Globus pallidus (tissue), 1 donor: ENCODE measurements at places on chromosomes 1 and 21.

DNA sequence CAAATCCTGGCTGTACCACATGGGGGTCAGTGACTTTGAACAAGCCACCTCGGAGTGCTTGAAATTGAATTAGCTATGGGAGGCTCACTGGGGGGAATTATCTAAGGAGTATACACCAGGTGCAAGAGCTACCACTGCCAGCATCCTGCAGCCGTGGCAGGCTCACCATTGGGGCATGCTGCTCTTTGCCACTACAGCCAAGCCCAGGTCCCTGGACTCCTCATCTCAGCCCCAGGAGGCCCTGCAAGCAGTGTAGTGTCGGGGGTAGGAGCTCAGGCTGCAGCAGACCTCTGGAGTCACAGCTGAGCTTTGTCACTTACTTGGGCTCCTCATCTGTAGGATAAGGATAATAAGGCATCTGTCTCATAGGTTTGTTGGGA lies 35.3 kb downstream of the ACOT11 start:
- DNase-seq, result no peak

DNA sequence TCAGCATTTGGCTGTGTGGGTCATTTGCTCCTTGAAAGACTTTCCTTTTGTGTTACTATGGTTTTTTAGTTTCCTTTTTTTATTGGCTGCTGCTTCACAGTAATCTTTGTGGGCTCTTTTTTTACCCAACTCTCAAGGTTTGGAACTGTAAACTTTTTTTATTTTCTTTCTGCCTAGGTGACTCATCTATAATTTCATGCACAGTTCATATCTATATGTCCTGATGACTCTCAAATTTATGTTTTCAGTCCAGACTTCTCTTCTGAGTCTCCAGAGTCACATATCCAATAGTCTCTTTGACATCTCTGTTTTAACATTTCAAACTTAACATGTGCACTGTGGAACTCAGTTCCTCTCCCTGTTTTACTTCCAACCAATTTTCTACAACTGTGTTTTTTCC lies 83.4 kb downstream of the ATF6 start:
- DNase-seq, result no peak

GRCh38 chr21:37562920-37563640 lies 196.5 kb downstream of the DYRK1A start:
- no peak for DNase-seq

- no peak for DNase-seq
Observed at GRCh38 chr1:65421351-65422025, 1.0 kb downstream of the LEPR start.

GRCh38 chr1:156920233-156921052 lies at the start of gene LRRC71:
LRRC71 (plus strand) TSS chr1:156920632; CDS start chr1:156920804, 172 bp downstream.
- DNase-seq, result peak; percentile 43

GRCh38 chr21:38990424-38990794 lies 184.7 kb downstream of the ETS2 start:
- DNase-seq, result no peak

DNA sequence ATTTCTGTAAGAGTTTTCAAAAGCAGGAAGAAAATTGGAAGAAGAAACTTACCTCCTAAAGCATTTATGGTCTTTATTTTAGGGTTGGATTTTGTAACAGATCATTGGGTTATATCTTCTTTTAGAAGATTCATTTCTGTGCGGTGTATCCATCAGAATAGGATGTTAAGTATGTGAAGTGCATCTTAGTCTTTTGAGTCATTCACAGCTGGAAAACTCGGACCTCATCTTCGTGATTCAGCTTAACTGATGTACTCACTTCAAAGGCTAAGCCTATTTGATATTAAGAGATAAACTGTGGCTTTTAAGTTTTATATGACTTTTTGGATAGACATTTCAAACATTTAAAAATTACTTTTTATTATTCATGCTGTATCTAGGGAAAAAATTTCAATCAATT lies 56.3 kb downstream of the GIPC2 start:
- DNase-seq, result no peak

DNA sequence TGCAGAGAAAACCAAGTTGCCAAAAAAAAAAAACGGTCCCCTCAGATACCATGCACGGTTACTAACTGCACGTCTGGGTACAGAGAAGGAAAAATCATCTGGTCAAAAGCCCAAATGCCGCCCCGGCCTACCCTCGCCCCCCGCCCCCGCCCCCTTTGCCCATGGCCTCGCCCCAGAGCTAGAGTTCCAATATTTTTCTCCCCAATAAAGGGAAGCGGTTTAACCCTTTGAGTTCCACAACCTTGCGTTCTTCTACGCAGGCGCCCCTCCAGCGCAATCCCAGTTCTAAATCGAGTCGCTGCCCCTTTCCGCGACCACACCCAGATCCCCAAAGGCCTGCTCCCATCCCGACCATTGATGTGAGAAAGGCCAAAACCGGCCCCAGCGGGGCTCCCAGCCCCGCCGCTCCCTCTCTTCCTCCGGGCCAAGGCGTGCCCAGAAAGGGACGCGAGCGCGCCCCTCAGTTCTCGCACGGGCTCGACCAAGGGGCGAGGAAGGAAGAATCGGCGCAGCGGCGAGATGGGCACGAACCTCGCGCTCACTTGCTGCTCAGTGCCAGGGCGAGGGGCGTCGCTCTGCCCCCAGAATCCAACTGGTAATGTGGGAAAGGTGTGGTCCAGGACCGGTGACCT lies 797 bp downstream of the WDR47 start:
- peak; percentile 20 for DNase-seq

DNA sequence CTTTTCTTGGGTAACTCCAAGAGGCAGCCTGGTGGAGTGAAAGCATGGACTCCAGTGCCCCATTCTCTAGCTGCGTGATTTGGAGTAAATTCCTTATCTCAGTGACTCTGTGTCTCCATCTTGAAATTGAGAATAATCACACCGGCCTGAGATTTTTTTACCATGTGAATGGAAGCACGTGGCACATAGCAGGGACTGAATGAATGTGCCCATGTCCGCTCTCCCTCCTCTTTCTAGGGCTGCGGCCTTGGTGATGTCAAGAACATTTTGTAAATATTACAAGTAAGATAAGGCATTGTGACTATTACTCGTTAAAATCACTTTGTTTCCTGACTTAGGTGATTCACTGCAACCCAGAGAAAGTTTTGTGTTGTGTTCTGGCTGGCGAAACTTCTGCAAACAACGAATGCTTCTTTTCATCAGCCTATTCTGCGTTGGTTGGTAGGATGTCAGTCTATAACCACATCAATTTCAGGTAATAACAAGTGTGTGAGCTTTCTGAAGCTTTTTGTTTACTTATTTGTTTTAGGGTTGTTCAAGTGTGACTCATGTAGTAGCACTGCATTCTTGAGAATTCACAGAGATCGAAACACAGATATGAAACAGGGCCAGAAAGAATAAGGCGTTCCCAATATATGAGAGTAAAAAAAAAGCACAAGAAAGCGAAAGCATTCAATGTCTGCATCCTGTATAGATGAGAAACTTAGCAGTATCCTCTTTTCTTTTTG lies 135.7 kb upstream of the SLC45A1 start:
- no peak for DNase-seq

- DNase-seq, result no peak
Observed at GRCh38 chr21:45276596-45276995, 11.1 kb downstream of the POFUT2 start.

- DNase-seq, result peak; percentile 69
Observed at GRCh38 chr1:203504400-203505250, 10.7 kb downstream of the OPTC start.

- no peak for DNase-seq
Observed at GRCh38 chr1:160646711-160647328, at the start of gene SLAMF1. SLAMF1 (minus strand) TSS chr1:160647044; CDS start chr1:160646945, 99 bp downstream.

DNA sequence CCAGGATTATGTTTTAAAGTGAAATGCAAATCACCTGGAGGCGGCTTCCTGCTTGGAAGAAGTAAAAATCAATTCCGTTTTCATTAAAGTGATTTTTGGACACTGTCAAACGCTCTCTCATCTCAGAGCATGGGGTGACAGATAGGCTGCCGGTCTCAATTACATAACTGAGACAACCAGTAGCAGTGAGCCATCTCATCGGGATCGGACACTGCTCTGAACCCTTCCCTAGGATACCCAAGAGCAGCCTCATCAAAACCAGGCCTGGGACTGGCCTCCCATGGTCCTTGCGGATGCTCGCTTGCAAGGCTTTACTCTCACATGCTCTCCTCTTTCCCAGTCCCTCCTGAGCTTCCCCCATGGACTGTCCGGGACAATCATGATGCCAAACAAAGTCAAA lies 12.1 kb downstream of the KCND3 start:
- DNase-seq, result no peak

GRCh38 chr21:39633770-39634181 lies 21.0 kb downstream of the B3GALT5 start:
- DNase-seq, result no peak

DNA sequence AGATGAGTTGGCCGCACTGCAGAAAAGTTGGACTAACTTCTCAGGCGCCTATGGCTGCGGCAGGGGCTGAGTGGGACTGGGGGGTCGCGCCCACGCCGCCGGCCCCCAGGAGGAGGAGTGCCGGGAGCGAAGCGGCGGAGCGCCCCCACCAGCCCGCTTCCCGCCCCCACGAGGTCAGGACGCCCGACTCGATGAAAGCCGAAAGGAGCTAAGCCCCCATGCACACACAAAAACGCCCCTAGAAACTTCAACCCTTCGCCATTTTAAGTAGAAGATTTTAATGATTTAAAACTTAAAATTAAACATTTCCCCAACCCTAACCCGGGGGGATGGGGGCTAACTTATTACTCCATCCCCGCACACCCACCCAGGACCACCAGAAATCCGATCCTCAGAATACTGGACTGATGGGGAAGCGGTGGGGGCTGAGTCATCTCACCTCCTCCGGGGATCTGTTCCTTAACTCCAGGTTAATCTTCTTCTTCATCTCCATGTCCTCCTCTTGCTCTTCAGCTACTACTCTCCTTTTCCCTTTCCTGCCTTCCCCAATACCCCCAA lies 539 bp downstream of the ANP32E start:
- DNase-seq, result peak; percentile 32

DNA sequence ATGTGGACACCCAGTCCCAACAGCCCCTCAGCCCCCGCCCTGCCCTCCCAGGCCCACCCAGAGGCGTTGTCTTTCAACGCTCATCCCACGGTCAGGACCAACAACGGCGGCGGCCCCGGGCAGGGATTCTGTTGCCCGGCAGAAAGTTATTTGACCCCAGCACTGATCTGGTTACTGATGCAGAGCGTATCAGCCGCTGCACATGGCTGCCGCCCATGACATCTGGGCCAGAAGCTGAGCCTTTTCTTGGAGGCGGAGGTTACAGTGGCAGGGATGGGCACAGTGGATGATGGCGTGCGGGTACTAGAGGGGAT lies 127.1 kb upstream of the ARHGEF16 start:
- no peak for DNase-seq

- DNase-seq, result no peak
Observed at GRCh38 chr1:229217716-229218115, 53.2 kb upstream of the RAB4A start.

DNA sequence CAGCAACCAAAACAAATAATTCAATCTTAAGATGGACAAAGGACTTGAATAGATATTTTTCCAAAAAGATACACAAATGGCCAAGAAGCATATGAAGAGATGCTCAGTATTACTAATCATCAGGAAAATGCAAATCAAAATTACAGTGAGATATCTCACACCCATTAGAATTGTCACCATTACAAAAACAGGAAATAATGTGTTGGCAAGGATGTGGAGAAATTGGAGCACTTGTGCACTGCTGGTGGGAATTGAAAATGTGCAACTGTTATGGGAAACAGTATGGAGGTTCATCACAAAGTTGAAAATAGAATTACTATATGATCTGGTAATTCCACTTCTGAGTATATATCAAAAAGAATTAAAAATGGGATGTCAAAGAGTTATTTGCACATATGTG lies 83.2 kb downstream of the SH3GLB1 start:
- DNase-seq, result no peak

DNA sequence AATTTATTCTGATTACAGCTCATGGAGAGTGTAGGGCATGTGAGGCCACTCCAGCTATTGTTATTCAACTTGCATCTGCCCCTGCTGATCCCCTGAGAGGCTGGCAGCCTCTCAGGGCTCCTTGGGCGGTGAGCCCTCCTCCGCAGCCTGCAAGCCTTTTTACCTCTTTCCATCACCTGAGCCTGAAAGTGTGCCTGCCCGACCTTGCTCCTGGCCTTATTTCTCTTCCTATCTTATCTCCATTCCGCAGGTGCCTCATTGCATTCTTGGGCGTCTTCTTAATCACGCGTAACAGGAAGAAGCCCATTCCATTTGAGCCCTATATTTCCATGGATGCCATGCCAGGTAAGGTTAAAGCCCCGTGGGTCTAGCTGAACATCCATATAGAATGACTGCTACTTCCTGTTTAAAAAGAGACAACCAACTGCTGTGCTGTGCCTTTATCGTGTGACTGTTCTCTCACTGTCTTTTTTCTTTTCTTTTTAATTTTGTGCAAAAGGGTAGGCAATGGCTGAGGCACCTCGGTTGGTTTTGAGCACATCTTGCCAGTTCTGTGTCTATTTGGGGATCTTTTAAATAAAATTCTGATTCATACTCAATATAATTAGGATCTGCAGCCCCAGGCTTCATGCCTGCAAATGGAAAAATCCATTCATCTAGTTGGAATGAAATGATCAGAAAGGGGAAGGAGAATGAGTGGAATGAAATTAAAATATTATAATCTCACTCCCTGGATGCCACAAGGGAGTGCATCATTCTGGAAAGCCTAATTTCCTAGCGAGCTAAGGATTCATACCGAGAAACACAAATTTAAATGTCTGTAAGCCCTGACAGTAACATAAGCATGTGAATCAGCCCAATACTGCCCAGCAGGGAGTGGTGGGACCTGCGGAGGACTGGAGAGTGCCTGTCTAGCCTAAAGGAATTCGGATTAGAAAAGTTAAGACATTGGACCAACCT lies 38.6 kb upstream of the RCAN3 start:
- no peak for DNase-seq

DNA sequence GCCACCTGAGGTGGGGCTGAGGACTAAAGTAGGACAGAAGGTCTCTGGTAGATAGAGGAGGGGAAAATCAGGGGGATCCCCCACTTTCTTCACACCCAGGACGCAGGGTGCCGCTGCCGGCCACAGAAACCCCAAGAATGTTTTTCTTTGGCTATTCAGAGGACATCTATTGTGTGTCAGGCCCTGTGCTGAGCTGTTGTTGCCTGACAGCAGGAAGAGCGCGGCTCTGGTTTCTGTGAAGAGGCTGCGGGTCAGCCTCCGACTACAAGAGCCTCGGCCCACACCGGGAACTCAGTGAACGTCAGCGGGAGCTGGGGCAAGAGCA lies 407 bp upstream of the PIGV start:
- no peak for DNase-seq

GRCh38 chr1:93605812-93606512 lies 75.7 kb downstream of the BCAR3 start:
- no peak for DNase-seq

- no peak for DNase-seq
Observed at GRCh38 chr21:32929633-32930038, 96.1 kb upstream of the OLIG2 start.
